Endothelial cell of umbilical vein (primary cell): ENCODE measurements at places on chromosomes 11 and 22. TPM values are rescaled to one million over a fixed set of nuclear protein-coding genes. Genes with fewer than 3 reads are reported as not detected.

Gene PRR33
- total RNA-seq, result not detected in 2 replicates

DNA sequence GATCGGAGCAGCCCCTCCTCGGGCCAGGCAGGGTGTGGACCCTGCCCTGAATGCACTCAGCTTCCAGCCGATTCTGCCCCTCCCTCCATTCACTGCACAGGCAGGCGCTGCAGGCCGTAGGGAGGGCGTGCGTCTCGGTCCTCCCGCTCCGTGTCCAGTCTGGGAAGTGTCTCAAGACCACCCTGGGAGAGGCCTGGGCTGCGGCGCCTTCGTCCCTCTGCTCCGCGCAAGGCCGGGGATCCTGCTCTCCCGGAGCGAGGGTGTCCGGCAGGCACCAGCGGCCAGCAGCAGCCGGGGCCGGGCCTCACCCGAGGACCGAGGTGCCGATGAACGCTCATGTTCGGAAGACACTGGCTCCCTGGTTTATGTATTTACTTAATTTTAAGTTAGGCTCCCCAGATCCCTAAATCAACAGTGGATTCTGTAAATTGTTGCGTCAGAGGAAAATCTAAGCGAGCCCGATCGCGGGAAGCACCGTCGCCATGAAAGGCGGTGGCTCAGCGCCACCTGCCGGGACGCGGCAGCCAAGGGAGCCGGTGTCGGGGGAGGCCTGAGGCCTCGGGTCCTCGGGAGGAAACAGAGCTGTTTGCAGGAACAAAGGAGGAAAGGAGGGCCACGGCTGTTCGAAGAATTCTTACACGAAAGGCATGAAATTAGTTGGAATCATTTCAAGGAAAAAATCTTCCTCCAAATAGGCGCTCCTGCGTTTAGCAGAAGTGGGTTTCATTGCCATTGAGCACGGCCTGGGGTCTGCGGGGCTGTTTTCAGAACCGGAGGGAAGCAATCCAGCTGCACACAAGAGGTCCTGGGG, 195.3 kb downstream of the BRD1 start:
- no peaks in the 10 kb centered on the region for H3K27me3 ChIP-seq
- peak; percentile 76 for DNase-seq
- peaks cover 5% of the 10 kb centered on the region for H3K4me1 ChIP-seq
- H3K36me3 ChIP-seq, result no peaks in the 10 kb centered on the region
- H3K4me3 ChIP-seq, result no peak overlapping the region

GRCh38 chr22:45594123-45594941, 77.3 kb upstream of the ATXN10 start:
- H3K36me3 ChIP-seq, result no peaks in the 10 kb centered on the region
- H3K4me1 ChIP-seq, result no peaks in the 10 kb centered on the region
- DNase-seq, result no peak
- H3K27ac ChIP-seq, result no peak overlapping the region
- H3K27me3 ChIP-seq, result no peaks in the 10 kb centered on the region

GRCh38 chr22:20218326-20218872, 49.7 kb downstream of the RTN4R start:
- DNase-seq, result no peak
- H3K36me3 ChIP-seq, result no peaks in the 10 kb centered on the region
- H3K4me1 ChIP-seq, result no peaks in the 10 kb centered on the region
- H3K4me3 ChIP-seq, result no peak overlapping the region
- H3K27ac ChIP-seq, result no peak overlapping the region
- H3K27me3 ChIP-seq, result no peaks in the 10 kb centered on the region

Gene NLRP6
- total RNA-seq, result not detected in 2 replicates

Gene C11orf91
- 1.4 and 2.1 TPM in 2 replicates for total RNA-seq

DNA sequence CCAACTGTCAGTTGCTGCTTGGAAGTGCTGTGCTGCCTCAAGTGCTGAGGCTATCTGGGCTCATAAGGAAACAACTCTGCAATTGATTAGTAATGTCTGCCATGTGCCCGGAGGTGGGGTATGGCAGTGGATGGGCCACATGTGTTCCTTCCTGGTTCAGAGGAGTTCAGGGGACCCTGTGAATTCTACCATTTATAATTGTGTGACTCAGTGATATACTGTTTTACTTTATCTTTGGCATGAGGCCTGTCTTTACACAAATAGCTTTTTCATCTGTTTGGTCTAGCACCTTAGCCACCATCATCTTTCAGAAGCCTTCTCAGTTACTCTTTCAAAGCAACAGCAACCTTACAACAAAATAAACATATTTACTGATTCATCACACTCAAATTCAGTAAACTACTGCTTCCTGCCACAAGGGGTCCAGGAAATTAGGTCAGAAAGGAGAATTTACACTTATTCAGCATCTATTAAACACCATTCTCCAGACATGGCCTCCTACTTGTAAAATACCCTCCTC, 20.9 kb downstream of the DKK3 start:
- H3K27me3 ChIP-seq, result no peaks in the 10 kb centered on the region
- no peak overlapping the region for H3K4me3 ChIP-seq
- peaks cover 43% of the 10 kb centered on the region for H3K4me1 ChIP-seq
- H3K36me3 ChIP-seq, result peaks cover 6% of the 10 kb centered on the region

- peak; percentile 2 for DNase-seq
- no peaks in the 10 kb centered on the region for H3K36me3 ChIP-seq
- H3K27me3 ChIP-seq, result peaks cover 13% of the 10 kb centered on the region
- no peak overlapping the region for H3K4me3 ChIP-seq
- H3K4me1 ChIP-seq, result no peaks in the 10 kb centered on the region
These were observed 6.1 kb upstream of the B3GAT1 start for GRCh38 chr11:134417871-134418840.

DNA sequence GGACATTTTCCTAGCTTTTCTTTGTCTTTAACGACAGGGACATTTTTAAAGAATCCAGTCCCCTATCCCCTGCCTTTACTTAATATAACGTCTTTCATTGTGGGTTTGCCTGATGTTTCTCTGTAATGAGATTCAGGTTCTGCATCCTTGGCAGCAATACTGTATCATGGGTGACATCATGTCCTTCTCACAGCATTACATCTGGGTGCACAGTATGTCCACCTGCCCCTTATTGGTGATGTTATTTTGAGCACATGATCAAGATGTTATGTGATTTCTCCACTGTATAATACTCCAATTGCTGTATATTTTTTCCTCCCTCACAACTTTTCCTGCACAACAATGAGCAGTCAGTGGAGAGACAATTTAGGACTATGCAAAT, 9.7 kb upstream of the STK33 start:
- H3K36me3 ChIP-seq, result no peaks in the 10 kb centered on the region
- no peaks in the 10 kb centered on the region for H3K4me1 ChIP-seq
- peaks cover 1% of the 10 kb centered on the region for H3K27me3 ChIP-seq
- no peak for DNase-seq
- H3K4me3 ChIP-seq, result no peak overlapping the region
- H3K27ac ChIP-seq, result no peak overlapping the region

DNA sequence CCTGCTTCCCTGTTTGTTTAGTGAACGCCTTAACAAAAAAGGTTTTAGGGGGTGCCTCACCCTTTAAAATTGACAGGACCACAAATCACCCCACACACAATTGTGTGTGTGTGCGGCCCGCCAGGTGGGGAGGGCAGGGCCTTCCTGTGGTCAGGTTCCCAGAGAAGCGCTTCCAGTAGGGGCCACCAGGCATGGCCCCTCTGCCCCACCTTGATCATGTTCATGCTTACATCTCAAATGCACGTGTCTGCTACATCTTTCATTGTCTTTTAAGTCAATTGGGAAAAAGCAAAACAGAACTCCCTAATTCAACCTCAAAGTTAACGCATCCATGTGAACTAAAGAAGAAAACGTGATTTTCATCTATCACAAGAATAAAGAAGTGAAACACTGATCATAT, 1335.3 kb downstream of the TBC1D22A start:
- no peak overlapping the region for H3K27ac ChIP-seq
- H3K4me3 ChIP-seq, result no peak overlapping the region
- DNase-seq, result no peak
- H3K27me3 ChIP-seq, result no peaks in the 10 kb centered on the region
- no peaks in the 10 kb centered on the region for H3K4me1 ChIP-seq

GRCh38 chr22:47197773-47198500, 435.5 kb downstream of the TBC1D22A start:
- no peak overlapping the region for H3K27ac ChIP-seq
- DNase-seq, result no peak

Gene OR5A2
- total RNA-seq, result not detected in 2 replicates

Gene OR4X2
- not detected in 2 replicates for total RNA-seq

GRCh38 chr22:45582955-45583320, 80.3 kb downstream of the FBLN1 start:
- no peak overlapping the region for H3K27ac ChIP-seq
- no peaks in the 10 kb centered on the region for H3K4me1 ChIP-seq
- H3K4me3 ChIP-seq, result no peak overlapping the region
- H3K36me3 ChIP-seq, result no peaks in the 10 kb centered on the region
- H3K27me3 ChIP-seq, result no peaks in the 10 kb centered on the region

Gene MYBPC3
- total RNA-seq, result not detected in 2 replicates

DNA sequence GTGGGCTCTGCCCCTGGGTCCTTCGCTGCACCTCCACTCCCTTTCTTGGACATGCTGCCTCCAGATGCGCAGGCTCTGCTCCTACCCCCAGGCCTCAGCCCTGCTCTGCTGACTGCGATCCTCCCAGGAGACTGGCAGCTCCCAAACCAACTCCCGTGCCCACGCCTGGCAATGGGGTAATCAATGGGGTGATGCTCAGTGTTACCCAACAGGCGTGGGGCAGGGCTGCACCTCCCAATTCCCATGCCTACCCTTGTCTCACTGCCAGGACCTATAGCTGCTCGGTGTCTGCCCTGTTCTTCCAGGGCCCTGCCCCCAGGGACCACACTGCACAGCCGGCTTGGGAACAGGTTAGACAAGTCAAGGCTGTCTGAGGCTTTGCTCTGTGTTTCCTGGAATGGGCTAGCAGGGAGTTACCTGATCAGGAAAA, at the start of gene ALDH3B2:
Gene ALDH3B2, minus strand, starts transcription at position 182 of the 430 bp plus-strand sequence. CDS start 7,688 bp downstream, outside the sequence.
- H3K27ac ChIP-seq, result no peak within 1 kb of the TSS
- no peaks in the 10 kb centered on the region for H3K36me3 ChIP-seq
- no peak for DNase-seq
- no peaks in the 10 kb centered on the region for H3K4me1 ChIP-seq

- no peaks in the 10 kb centered on the region for H3K4me1 ChIP-seq
- H3K4me3 ChIP-seq, result no peak overlapping the region
- no peaks in the 10 kb centered on the region for H3K36me3 ChIP-seq
- DNase-seq, result no peak
These were observed 119.9 kb downstream of the FEZ1 start for GRCh38 chr11:125376117-125376516.
